Tibial artery (tissue), 4 donors: ENCODE measurements at places on chromosomes 11 and 22.

- H3K27me3 ChIP-seq: peaks cover 13% of the 10 kb centered on the region
- H3K27ac ChIP-seq: no peak overlapping the region
- DNase-seq: no peak
- no peaks in the 10 kb centered on the region for H3K4me1 ChIP-seq
- no peaks in the 10 kb centered on the region for H3K36me3 ChIP-seq
Observed at GRCh38 chr11:64947208-64947814, 11.6 kb upstream of the GPHA2 start.

DNA sequence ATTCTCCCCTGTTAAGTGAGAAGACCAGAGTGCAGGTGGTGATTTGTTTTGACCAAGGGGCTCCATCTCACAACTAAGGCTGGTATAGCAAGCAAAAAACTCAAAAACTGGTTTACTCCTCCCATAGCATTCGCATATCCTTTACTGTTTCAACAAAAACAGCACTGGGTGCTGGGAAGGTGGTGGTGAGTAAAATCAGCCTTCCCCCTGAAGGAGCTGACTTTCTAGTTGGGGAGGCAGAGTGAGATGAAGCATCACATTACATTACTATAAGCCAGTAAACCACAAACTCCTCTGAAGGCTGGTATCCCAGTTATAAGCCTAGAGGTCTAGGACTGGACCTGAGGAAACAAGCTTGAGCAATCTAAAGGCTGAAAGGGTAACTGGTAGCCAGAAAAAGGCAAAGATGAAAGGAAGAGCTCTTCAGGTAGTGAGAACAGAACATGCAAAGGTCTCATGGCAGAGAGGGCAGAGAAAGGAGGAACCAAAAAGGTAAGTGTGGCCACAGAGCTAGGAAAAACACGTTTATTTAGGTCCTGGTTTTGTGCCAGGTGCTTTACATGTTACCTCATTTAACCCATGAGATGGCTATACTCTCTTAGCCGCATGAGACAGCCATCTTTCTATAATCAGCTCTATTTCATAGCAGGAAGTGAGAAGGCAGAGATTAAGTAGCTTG, 22.3 kb downstream of the TMEM123 start:
- no peaks in the 10 kb centered on the region for H3K27me3 ChIP-seq
- no peak overlapping the region for H3K4me3 ChIP-seq
- no peaks in the 10 kb centered on the region for H3K4me1 ChIP-seq
- DNase-seq: no peak
- H3K27ac ChIP-seq: no peak overlapping the region
- H3K36me3 ChIP-seq: no peaks in the 10 kb centered on the region

- peaks cover 17% of the 10 kb centered on the region for H3K4me1 ChIP-seq
- DNase-seq: peak; percentile 83
- H3K27ac ChIP-seq: peak overlapping the region; percentile 13
Observed at GRCh38 chr22:18156878-18157713, 7.1 kb downstream of the USP18 start.

DNA sequence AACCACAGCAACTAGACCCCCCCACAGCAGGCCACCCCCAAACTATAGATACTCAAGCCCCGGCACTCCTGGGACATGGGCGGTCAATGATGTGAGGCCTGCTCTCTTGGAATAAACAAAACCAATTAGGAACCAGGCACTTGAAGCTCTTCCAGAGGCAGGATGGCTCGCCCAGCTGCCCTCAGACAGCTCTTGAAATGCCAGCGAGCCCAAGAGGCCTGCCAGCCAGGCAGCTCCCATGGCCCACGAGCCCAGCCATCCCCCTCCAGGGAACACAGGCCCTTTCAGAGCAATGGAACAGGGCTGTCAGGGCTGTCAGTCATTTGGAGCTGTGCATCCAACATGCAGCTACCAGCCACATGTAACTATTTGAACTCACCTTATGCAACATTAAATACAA, 34.0 kb upstream of the TFIP11 start:
- no peak overlapping the region for H3K27ac ChIP-seq
- no peaks in the 10 kb centered on the region for H3K36me3 ChIP-seq
- DNase-seq: no peak
- H3K4me3 ChIP-seq: no peak overlapping the region
- H3K27me3 ChIP-seq: no peaks in the 10 kb centered on the region
- H3K4me1 ChIP-seq: peaks cover 14% of the 10 kb centered on the region

- no peak for DNase-seq
- H3K36me3 ChIP-seq: peaks cover 84% of the 10 kb centered on the region
- H3K27ac ChIP-seq: no peak overlapping the region
- no peaks in the 10 kb centered on the region for H3K4me1 ChIP-seq
- no peak overlapping the region for H3K4me3 ChIP-seq
- H3K27me3 ChIP-seq: no peaks in the 10 kb centered on the region
Observed at GRCh38 chr11:117287668-117288067, 3.5 kb upstream of the BACE1-AS start.

GRCh38 chr11:102950622-102951081, 4.9 kb downstream of the MMP13 start:
- H3K27ac ChIP-seq: no peak overlapping the region
- no peak overlapping the region for H3K4me3 ChIP-seq
- no peaks in the 10 kb centered on the region for H3K4me1 ChIP-seq
- no peaks in the 10 kb centered on the region for H3K36me3 ChIP-seq

DNA sequence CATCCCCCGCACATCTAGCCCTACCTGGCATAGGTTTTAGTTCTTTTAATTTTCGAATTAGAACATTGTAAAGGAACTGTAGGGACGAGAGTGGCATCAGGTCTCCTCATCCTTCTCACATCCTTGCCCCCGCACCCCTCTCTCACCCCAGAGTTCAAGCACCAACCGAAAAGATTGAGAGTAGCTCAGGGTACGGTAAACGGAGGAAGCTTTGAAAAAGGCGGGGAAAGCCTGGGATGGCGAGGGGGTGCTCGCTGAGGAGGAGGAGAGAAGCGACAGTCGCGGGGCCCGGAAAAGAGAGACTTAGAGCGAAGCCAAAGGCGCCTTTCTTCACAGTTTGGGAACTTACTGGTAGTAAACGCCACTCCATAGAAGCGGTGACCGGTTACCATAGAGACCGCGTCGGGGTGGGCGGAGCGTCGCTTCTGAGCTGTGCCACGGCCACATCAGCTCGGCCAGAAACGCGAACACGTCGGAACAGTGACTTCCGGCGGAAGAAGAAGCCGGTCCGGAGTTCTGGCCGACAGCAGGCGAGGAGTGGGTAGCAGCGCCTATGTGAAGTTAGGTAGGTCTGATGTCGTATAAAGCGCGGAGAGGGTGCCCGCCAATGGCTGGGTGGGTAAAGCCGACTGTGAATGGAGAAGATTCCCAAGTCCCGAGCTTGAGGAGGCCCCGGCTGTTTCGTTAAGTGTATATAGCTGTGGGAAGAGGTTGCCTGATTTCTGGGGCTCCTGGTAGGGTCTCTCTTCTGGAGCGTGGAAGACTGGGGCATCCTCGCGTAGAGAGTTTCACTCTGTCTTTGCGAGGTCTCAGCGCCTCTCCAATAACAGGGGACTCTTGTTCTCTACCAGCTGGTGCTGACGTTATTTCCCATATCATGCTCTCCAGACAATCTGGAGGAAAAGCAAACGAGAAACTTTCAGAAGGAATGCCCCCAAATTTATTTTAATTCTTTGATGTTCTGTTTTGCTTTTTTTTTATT, at the start of the genes DCDC1 and DNAJC24:
Gene DCDC1, minus strand, starts transcription at position 392 of the 982 bp plus-strand sequence. CDS start 41,459 bp downstream, outside the sequence.
Gene DNAJC24, plus strand, starts transcription at position 513 of the 982 bp plus-strand sequence. CDS start 889 bp downstream, outside the sequence.
- DNase-seq: peak; percentile 87
- H3K4me1 ChIP-seq: no peaks in the 10 kb centered on the region
- H3K27ac ChIP-seq: peak within 1 kb of the TSS; percentile 72
- peak within 1 kb of the TSS; percentile 67 for H3K4me3 ChIP-seq

- DNase-seq: no peak
- no peak overlapping the region for H3K4me3 ChIP-seq
- no peaks in the 10 kb centered on the region for H3K36me3 ChIP-seq
- no peak overlapping the region for H3K27ac ChIP-seq
- no peaks in the 10 kb centered on the region for H3K4me1 ChIP-seq
- H3K27me3 ChIP-seq: no peaks in the 10 kb centered on the region
Observed at GRCh38 chr22:25643232-25644000, 78.9 kb downstream of the GRK3 start.

- no peak overlapping the region for H3K27ac ChIP-seq
- peak overlapping the region; percentile 49 for H3K4me3 ChIP-seq
- no peaks in the 10 kb centered on the region for H3K36me3 ChIP-seq
- H3K27me3 ChIP-seq: no peaks in the 10 kb centered on the region
Observed at GRCh38 chr22:39457556-39458443, 988 bp downstream of the MGAT3 start.

DNA sequence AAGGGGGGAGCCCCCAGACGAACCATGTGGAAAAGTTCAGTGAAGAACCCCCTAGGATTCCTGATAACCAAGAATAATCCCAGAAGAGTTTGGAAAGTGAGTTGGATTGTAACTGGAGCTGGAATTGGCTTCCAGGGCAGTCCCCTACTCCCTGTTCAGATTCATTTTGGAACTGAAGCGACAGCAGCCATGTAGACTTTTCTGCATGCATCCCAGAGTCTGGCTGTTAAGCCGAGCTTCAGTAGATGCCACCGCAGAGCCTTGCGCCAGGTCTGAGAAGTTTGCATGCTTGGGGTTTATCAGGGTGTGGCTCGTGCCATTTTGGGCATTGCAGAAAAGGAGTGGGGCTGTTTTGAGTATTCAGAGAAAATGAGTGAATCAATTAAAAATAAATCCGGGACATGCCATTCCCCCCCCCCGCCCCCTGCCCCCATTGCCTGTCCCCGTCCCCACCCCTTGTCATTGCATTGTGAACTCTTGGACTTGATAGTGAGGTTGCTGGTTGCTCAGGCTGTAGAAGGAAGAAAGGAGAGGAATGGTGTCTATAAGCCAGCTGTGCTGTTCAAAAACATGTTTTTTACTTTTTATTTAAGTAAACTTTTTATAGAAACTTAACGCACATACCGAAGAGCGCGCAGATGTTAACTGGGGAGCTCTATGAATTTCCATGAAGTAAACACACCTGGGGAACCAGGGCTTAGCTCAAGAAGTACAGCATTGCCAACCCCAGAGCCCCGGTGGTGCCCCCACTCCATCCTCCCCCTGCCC, 71.2 kb downstream of the LDLRAD3 start:
- no peak overlapping the region for H3K4me3 ChIP-seq
- H3K36me3 ChIP-seq: no peaks in the 10 kb centered on the region

- H3K4me1 ChIP-seq: peaks cover 15% of the 10 kb centered on the region
- H3K27me3 ChIP-seq: no peaks in the 10 kb centered on the region
- DNase-seq: no peak
- H3K4me3 ChIP-seq: peak overlapping the region; percentile 48
Observed at GRCh38 chr22:46536537-46537224, 739 bp downstream of the CELSR1 start.

- no peak overlapping the region for H3K4me3 ChIP-seq
- H3K36me3 ChIP-seq: no peaks in the 10 kb centered on the region
- no peaks in the 10 kb centered on the region for H3K27me3 ChIP-seq
- no peaks in the 10 kb centered on the region for H3K4me1 ChIP-seq
- H3K27ac ChIP-seq: no peak overlapping the region
Observed at GRCh38 chr11:102472127-102472526, 19.6 kb upstream of the TMEM123 start.

DNA sequence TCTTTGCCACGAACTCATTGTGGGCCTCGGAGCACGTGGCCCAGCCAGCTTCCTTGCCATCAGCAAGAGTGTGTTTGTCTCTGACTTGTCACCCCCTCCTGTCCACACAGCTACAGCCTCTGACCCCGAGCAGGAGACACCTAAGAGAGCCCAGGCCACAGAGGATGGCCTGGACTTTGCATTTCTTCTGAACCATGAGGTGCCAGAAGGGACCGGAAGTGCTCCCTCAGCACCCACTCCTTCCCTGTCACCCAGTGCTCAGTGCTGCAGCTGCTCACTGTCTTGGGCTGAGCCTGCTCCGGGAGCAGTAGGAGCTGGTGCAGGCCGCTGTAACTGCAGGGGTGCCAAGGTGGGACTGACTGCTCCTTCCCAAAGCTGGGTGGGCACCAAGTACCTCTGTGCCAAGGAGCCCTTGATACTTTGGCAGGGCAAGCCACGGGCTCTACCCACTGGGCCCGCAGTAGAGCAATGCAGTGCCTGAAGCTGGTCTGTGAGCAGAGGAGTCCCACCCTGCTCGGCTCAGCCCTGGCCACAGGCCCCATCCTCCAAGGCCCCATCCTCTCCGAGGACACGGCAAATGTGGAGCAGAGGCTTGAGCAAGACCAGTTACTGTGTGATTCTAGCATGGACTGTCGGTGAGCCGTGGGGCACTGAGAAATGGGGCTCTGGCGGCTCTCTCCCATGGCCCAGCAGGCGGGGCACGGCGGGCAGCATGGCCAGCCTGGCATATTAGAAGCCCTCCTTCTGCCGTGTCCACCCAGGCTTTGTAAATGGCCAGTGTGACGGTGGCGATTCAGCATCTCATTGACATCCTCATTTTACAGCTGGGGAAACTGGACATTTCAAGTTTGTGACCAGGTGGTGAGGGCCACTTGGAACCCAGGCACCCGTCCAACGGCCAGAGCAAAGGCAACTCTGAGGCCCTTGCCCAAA, 6.3 kb downstream of the GRK2 start:
- peak; percentile 23 for DNase-seq
- H3K36me3 ChIP-seq: no peaks in the 10 kb centered on the region
